ENCODE measurements at places on chromosomes 7 and 10.

GRCh38 chr7:98086281-98086718 is 20.4 kb upstream of the LMTK2 start:
- DNase-seq: no peak

GRCh38 chr7:91685544-91685943 is 195.0 kb downstream of the MTERF1 start:
- DNase-seq: no peak

GRCh38 chr10:43076876-43077420 is at the start of gene RET:
Gene RET, plus strand, starts transcription at chr10:43077069. Its CDS starts 190 bp downstream, at chr10:43077259.
- peak; percentile 21 for DNase-seq

DNA sequence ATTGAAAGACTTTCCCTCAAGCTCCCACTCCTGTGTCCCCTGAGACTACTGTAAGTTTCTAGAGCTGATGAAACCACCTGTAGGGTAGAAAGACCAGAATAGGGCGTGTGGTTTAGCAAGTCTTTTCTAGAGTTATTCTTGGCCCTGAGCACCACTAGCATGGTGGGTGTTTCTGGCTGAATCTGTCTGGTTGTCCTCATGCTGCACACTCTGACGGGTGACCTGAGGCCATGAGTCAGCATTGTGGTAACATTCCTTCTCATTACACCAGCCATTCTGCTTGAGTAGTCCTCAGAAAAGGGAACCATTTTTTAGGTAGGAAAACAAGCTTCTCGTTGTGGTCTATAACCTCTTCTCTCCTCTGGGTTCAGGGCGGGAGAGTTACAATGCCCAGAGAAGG is 250.3 kb downstream of the SNX13 start:
- no peak for DNase-seq

- DNase-seq: no peak
Observed at GRCh38 chr7:102896585-102896984, 16.2 kb upstream of the LRRC17 start.

GRCh38 chr10:8365935-8366911 is 311.7 kb downstream of the GATA3 start:
- DNase-seq: peak; percentile 46

DNA sequence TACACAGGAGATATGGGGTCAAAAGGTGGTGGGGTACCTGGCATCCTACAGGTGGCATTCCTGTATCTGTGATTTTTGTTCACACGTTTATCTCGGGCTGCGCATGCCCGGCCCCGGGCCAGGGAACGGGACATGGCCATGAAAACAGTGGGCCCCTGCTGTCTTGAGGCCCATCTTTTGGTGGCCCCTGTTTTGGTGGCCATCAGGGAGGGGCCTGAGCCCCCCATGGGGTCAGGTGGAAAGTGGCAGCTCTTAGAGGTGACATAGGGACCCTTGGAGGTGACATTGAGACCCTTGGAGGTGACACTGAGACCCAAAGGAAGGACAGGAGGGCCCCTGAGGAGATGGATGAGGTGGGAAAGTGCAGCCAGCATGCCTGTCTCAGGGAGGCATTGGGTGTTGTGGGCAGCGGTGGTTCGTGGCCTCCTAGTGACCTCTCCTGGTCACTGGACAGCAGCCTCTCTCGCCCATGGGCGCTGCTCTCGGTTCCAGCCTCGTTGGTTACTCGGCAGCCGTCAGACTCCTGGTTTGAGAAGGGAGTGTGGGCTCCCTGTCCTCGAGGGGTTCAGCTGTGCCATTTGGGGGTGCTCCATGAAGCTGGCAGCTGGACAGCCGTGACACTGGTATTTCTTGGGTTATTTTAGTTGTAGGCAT is 39.9 kb downstream of the INPP5A start:
- DNase-seq: no peak

DNA sequence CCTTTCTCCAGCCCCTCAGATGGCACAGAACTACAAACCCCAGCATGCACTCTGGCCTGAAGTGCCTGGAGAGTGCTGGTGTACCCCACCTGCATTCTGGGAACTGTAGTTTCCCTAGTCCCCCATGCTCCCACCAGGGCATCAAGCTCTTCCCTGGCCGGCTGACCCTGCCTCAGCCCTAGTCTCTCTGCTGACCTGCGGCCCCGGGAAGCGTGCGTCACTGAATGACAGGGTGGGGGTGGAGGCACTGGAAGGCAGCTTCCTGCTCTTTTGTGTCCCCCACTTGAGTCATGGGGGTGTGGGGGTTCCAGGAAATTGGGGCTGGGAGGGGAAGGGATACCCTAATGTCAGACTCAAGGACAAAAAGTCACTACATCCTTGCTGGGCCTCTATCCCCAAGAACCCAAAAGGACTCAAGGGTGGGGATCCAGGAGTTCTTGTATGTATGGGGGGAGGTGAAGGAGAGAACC is 2.1 kb downstream of the NOS3 start:
- DNase-seq: no peak

All from activated T-helper 2 cell treated with anti-CD3 and anti-CD28 coated beads, Interferon-gamma antibody, Interleukin-2, Interleukin-4, amounts not matched to agents 10 μg/mL and 5 μg/mL and 100 μg/mL, durations not matched to agents 14 hours and 24 hours and 36 hours (primary cell).